Activated CD4-positive, alpha-beta T cell treated with anti-CD3 and anti-CD28 coated beads, Interleukin-2, amount 50 U/mL, for 4 hours (primary cell): ENCODE measurements at places on chromosomes 2 and 18.

DNA sequence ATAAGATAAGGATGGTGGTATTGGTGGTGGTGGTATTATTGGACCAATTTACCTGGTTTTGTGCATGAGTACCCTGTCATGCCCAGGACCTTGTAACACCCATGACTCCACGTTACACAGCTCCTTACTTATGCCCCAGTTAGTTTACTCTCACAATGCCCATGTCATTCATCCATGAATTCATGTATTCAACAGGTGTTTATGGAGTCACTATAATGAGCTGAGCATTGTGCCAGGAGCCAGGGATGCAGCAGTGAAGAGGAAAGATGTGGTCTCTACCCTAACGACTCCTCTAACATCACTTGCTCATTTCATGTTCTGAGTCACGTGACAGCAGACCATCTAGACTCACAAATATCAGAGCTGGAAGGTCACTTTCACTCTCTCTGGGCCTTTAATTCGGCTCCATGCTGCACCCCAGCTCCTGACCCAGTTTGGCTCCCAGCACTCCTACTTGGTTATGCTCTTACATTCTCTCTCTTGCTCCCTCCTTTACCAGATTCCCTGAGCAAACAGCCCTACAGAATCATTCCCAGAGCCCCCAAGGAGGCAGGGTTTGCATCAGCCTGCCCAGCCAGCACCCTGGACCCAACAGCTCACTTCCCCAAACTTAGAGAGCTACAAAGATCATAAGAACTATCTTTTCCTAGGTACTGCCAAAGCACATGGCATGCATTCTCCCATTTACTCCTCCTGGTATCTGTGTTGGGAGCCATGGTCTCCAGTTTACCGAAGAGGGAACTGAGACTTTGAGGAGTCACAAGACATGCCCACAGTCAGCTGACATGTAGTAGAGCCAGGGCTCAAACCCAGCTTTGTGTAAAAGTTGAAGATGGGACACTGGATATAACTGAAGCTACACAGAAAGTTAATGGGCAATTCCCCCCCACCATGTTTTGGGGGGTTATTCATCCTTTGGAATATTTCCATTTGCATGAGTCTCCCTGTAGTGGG is 449.9 kb downstream of the LRATD1 start:
- DNase-seq = no peak

DNA sequence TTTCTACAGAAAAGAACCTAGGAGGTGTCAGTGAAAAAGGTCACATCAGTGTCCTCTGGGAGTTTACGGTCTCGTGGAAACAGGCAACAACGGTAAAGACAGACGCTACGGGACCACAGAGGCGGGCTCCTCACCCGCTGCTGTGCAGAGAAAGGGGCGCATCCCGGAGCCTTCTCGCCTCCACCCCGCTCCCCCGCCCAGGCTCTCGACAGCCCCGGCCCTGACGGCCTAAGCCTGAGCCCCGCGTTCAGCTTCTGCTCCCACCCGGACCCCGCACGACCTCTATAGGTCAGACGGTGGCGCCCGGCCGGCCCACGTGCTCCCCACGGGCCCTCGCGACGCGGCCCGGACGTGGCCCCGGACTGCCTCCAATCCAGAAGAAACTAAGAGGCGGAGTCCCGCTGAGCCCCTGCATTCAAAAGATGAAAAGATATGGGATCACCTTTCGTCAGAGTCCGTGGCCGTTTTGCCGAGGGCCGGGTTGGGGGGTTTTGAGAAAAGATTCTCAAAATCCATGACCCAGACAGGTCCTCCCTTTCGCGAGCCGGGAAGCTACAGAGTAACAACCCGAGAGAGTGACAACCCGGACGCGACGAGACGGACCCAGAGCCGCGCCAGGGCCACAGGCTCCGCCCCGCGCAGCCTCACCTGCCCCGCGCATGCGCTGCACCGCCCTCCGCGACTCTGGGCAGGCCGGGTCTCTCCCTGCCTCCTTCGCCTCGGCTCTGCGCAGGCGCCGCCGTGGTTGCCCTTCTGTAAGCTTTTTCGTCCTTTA is at the start of gene ZC3H8:
ZC3H8 (minus strand) TSS at position 577 of the 775 bp plus-strand sequence; CDS start at position 516, 61 bp downstream.
- DNase-seq = peak; percentile 95

DNA sequence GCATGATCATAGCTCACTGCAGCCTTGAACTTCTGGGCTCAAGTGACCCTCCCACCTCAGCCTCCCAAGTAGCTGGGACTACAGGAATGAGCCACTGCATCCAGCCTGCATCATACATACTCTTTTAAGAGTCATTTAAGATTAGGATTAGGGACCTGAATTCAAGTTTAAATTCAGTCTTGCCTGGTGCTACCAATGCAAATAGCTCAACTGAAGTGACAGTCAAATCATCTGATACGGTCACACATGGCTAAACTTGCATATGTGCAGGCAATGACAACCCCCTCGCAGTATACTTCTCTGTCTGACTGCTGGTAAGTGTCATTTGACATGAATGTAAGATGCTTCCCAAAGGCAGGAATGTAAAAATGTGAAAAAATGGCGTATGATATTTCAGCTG is 31.8 kb upstream of the TMEM131 start:
- no peak for DNase-seq

GRCh38 chr2:47666332-47666731 is 116.6 kb upstream of the MSH6 start:
- DNase-seq = no peak

DNA sequence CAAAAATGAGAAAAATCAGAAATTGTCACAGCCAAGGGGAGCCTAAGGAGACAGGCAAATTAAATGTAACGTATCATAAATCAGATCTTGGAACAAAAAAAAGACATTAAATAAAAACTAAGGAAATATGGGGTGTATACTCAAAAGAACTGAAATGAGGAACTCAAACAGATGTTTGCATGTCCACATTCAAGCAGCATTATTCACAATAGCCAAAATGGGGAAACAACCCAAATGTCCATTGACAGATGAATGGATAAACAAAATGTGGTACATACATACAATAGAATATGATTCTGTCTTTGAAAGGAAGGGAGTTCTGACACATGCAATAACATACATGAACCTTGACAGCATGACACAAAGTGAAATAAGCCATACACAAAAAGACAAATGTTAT is 155.8 kb upstream of the KLF7 start:
- DNase-seq = no peak
